Activated T-cell treated with anti-CD3 and anti-CD28 coated beads, Interleukin-2, amount 50 U/mL, for 24 hours (primary cell): ENCODE measurements at places on chromosomes 5 and 9.

- DNase-seq = no peak
These were observed 301.0 kb downstream of the GADD45G start for GRCh38 chr9:89905606-89906338.

DNA sequence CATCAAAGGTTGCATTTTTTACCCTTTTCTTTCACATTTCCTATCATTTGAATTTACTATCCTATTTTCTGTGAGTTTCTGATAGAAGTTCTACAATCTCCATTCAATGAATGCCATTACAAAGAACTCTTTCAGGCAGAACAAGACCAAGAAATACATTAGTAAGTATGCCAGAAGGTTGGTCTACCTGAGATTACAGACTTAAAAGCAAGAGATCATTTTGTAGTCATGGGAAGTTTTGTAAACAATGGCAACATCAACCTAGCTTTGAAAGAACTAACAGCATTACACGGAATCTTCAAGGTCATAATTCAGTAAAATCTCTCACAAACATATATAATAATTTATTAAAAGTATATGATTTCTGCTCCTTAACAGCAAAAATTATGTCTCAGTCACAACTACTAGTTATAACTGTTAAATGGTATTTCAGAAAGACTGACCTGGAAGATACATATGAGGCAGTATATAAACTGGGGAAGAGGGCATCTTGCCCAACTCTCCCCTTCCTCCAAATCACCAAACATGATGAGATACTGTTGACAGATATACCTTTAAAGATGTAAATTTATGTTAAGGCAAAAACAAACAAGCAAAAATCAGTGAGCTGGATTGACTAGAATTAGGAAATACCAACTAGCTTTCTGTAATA, 23.3 kb downstream of the TMEM161B start:
- DNase-seq = no peak

DNA sequence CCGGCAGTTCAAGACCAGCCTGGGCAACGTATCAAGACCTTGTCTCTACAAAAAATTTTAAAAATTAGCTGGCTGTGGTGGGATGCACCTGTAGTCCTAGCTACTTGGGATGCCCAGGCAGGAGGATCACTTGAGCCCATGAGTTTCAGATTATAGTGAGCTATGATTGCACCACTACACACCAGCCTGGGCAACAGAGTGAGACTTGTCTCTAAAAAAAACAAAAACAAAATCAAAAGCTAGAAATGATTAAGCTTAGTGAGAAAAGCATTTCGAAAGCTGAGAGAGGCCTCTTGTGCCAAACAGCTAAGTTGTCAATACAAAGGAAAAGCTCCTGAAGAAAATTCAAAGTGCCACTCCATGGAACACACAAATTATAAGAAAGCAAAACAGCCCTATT, 4.8 kb downstream of the FAM151B start:
- DNase-seq = no peak

DNA sequence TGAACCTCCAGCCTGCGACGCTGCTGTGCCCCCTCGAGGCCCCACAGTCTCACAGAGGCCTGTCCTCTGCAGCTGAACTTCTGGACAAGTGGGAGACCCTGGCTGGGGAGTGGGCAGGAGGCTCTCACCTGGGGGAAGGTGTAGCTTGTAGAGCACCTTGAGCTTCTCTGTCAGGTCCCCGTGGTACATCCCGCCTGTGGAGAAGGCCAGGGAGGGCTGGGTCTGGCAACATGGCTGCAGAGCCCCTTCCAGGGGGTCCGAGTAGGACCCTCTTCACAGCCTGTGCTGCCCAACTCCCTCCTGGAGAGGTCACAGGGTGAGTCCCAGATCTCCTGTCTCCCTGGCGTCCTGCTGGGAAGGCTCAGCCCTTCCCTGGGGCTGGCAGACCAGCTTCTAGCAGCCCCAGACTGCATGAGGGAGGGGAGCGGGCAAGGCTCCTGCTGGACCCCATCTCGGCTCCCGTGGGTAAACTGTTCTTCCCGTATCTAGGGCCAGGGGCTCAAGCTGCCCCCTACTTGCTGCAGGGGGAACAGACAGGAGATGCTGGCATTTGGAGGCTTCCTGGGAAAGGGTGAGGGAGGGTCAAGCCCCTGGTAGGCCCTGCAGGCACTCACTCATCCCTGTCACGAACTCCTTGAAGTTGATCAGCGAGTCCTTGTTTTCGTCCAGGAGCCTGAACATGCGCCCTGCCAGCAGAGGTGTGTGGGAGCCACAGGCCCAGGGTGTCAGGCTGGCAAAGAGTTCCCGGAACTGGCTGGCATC, 11.2 kb upstream of the MRNIP start:
- DNase-seq = no peak

- no peak for DNase-seq
These were observed 157.1 kb downstream of the PBX3 start for GRCh38 chr9:125904155-125904851.

- DNase-seq = no peak
These were observed 951 bp downstream of the UNC13B start for GRCh38 chr9:35162605-35163315.

DNA sequence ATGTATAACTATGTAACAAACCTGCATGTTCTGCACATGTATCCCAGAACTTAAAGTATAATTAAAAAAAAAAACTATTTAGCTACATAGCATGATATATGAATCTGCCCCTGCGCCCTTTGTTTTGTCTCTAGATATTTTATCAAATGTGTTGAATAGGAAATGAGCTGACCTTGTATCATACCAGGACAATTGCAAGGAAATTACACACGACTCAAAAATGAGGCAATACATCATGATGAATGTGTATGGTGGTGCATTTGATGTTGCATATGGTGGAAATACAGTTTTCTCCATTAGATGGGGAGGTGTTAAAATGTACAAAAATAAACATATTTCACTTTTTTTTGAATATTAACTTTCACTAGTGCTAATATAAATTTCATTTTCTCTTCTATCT, 28.6 kb upstream of the CEP78 start:
- no peak for DNase-seq

DNA sequence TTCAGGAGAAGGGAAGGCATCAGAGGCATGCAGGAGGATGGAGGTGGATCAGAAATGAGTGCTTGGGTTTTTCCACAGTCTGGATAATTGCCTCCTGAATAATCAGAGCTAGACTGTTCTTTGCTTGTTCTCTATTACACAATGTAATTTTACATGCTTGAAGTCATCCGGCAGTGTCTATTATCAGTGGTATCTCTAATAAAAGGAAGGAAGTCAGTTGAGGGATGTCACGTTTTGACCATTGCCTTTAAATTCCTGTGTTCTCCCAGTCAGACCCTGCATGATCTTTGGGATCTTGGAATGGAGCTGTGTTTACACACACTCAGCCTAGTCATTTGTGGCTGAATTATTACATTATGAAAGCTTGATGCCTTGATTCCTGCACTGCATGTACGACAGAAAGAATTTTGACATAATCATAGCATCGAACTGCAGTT, 91.0 kb downstream of the PDE8B start:
- no peak for DNase-seq

GRCh38 chr5:93717162-93717561, 24.2 kb downstream of the POU5F2 start:
- DNase-seq = no peak

DNA sequence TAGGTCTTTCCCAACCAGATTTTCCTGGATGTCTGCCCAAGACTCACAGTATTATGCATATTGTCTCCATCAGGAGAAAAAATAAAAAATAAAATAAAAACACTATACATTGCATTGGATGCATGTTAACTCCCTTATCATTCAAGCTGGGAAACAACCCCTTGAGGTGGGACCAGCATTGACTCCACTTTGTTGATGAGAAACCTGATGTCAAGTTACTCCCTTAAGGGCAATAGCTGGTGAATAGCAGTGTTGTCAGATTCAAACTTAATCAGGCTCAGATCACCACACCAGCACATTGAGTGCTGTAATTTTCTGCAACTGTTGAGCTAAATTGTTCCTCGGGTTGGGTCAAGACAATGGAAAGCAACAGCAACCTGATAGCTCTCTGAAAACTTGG, 264.0 kb upstream of the TRIM32 start:
- DNase-seq = no peak

DNA sequence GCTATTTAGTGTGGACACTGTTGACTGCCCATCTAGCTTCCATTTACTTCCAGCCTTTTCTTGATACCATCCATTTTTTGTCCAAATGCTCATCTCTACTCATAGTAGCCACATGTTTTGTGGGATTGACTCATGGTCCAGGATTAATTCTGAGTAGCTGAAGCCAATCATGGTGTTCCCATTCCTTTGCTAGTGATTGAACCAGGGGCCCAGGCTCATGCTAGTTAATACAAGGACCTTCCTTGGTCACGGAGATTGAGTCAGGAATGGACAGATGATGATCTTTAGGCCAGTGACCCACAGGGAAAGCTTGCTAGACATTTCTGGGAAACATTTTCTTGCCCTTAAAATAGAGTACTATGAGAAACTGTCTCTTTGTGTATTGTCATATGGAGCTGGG, 272.9 kb upstream of the RIOK2 start:
- no peak for DNase-seq

DNA sequence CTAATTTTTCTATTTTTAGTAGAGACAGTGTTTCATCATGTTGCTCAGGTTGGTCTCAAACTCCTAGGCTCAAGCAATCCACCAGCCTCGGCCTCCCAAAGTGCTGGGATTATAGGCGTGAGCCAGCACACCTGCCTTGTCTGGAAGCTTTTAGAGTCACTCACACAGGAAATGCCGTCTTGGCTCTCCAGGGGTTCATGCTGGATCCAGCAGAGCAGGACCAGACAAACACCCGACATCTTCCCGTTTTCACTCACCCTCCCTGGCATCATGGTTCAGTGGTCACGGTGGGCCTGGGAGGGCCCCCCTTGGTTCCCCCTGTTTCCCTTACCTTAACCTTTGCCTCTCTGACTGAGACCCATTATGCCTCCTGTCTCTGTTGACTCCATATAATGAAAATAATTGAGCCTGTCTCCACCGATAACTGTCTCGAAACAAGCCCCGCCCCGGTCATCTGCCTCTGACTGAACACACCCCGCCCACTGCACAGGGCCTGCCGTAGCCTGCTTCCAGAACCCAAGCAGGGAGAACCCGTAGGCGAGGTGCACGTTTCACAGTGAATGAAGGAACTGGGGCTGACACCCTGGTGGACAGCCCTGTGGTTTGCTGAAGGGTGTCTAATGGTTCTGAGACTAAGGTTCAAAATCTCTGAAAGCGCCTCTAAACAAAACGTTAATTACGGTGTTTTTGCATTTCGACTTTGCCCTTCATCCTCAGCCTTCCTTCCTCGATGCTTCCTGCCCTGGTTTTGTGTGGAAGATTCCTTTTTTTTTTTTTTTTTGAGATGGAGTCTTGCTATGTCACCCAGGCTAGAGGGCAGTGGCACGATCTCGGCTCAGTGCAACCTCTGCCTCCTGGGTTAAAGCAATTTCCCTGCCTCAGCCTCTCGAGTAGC, 39.7 kb upstream of the SPRY4 start:
- DNase-seq = no peak

DNA sequence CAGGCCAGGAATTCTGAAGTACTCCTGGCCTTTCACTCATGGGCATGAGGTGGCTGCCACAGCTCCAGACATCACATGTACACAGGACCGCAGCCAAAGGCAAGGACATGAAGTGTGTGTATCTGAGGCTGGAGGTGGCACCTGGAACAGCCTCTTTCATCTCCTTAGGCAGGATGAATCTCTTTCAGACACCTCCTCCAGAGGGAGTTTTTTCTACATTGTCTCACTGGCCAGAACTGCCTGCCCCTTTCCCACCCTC, 142.8 kb downstream of the BARX1 start:
- DNase-seq = no peak

GRCh38 chr5:21397693-21398092, 1409.7 kb upstream of the CDH18 start:
- DNase-seq = no peak

GRCh38 chr5:669842-670395, 23.2 kb downstream of the TPPP start:
- peak; percentile 32 for DNase-seq

- no peak for DNase-seq
These were observed 362.6 kb upstream of the SMC2 start for GRCh38 chr9:103731541-103731940.

GRCh38 chr5:157130925-157131324, 11.7 kb downstream of the MED7 start:
- DNase-seq = no peak

- no peak for DNase-seq
These were observed 22.7 kb upstream of the GNE start for GRCh38 chr9:36280989-36281388.
